ENCODE measurements at places on chromosomes 2 and 18.

DNA sequence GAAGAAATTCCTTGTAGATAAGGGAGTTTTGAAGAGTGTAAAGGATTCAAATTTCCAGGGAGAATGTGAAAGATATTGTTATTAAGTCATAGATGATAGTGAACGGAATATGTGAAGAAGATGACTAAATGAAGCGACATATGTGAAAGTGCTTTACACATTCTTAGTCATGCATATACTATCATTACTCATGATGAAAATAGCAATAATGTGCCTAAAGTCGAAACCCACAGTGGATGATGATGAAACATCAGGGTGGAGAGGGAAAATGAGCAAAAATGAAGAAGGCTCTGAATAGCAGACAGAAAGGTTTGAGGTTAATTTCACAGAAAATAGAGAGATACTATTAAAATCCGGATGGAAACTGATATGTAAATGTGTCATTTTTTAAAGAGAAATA is 1237.1 kb downstream of the LRP1B start:
- DNase-seq = no peak

GRCh38 chr18:31828613-31829012 is 67.9 kb upstream of the SLC25A52 start:
- no peak for DNase-seq

- no peak for DNase-seq
These were observed 230.9 kb upstream of the ZSWIM2 start for GRCh38 chr2:187079901-187080300.

- DNase-seq = no peak
These were observed 30.3 kb upstream of the DARS1 start for GRCh38 chr2:136015699-136016098.

DNA sequence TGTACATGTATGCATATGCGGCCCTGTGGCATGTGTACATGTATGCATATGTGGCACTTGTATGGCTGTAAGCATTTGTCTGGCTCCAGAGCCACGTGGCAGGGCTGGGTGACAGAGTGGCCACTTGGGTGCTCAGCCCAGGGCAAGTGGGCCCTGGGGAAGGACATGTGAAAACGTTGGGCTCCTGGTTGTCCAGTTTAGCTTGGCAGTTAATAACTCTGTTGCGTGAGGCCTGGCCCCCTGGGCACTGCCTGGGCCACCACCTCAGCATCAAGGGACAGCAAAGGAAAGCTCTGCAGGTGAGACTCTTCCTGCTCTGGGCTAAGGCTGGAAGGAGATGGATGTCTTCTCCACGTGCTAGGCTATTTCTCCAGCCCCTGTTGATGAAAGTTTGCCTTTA is 119.9 kb downstream of the CTIF start:
- DNase-seq = no peak

- no peak for DNase-seq
These were observed 442.4 kb downstream of the EPHA4 start for GRCh38 chr2:221129657-221130056.

DNA sequence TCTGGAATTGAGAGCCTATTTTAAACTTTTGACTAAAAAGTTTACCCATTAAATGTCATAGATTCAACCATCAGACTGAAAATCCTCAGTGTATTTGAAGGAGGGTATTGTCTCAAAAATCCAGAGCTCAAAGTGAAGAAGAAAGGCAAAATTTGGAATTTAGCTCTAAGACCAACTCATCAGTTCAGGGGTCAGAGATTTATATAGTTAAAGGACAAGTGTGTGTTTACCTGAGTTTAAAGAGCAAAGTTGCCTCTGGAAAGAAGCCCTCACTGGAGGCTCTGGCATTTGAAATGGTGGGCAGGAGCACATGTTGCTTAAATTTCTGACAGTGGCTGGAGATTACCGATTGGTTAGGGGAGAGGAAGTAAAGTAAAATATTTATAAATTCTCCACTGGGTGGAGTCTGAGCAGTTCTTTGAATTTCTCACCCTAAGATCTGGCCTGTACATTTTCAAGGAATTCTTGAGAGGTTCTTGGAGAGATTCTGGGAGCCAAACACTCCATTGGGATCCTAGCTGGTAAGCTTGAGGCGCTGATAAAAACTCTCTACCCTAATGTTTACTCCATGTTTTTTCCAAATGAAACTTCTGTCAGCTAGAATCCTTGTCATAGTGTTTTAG is at the start of gene KYNU:
Gene KYNU, plus strand, starts transcription at position 449 of the 623 bp plus-strand sequence. CDS start 7,704 bp downstream, outside the sequence.
- DNase-seq = no peak

GRCh38 chr2:196963043-196963442 is 36.5 kb upstream of the PGAP1 start:
- no peak for DNase-seq

DNA sequence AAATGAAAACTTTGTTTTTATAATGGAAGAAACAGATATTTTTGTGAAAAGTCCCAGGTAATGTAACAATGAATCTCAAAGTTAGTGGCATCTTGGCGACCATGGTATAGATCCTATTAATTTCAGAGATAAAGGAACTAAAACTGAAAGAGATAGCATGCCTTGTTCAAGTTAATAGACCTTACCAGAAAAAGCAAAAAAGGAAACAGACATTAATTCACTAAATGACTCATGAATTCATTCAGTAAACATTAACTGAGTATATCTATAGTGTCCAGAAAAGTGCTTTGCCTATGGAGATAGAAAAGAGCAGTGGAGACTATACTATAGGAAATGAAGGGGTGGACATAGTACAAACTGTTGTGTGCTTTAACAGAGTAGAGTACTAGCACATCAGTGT is 763.3 kb downstream of the TRIB2 start:
- DNase-seq = no peak

GRCh38 chr2:237020090-237020489 is 65.6 kb upstream of the COPS8 start:
- DNase-seq = no peak

- no peak for DNase-seq
These were observed 143.3 kb upstream of the ZEB2 start for GRCh38 chr2:144663207-144663606.

DNA sequence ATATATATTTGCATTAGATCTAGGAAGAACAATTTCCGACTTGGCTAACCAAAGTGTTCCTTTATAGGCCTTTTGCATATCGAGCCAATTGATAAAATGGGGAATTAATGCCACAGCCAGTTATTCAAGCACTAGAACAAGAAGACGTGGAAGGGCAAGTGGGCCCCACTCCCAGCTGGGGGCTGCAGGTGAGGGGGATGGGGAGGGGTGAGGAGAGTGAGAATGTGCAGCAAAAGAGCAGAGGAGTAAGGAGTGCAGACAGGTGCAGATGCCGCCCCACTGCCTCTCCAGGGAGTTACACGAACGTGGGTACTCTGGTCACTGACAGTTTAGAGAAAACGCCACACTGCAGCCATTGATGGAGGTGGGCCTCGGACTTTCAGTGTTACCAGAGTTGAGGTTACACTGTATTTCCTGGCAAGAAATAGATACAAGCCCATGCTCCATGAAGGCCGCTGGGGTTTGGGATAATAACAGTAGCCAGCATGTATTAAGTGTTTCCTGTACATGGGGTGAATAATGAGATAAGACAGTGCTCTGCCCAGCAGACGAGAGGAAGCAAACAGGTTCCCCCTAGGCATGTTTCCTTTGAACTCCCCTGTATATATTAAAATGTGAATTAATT is 40.9 kb downstream of the GORASP2 start:
- no peak for DNase-seq

- DNase-seq = no peak
These were observed 87.9 kb upstream of the GCFC2 start for GRCh38 chr2:75798569-75798968.

DNA sequence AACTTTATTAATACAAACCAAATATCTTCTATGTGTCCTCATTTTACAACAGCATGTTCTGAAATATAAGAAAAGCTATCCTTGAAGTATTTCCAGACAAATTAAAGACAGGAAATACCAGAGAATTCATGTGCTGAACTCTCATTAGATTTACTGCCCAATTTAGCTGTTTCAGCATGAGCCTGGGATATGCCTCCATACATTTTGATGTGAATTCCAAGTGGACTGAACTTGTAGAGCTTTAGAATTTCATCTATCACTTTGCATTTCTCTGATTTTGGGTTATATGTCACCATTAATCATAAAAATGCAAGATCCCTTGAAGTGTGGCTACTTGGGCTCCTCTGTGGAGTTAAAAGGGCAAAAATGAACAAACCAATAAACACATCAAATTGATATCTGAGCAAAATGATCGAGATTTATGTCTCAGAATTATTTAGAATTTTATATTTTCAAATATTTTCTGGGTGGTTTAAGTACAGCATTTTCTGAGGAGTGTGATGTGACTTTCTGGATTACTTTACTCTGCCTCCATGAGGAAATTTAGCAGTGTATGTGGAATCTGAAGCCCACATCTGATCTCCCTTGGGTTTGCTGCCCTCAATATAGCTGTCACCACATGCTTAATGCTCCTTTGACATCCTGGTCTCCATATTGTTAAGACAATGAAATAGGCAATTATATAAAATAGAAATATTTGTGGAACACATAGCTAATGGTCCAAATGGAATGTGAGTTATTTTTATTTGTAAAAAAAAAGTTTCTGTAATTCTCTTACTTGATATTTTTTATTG is 206.6 kb upstream of the RBMS1 start:
- no peak for DNase-seq

GRCh38 chr2:52423655-52424054 is 1343.9 kb upstream of the CHAC2 start:
- DNase-seq = no peak

DNA sequence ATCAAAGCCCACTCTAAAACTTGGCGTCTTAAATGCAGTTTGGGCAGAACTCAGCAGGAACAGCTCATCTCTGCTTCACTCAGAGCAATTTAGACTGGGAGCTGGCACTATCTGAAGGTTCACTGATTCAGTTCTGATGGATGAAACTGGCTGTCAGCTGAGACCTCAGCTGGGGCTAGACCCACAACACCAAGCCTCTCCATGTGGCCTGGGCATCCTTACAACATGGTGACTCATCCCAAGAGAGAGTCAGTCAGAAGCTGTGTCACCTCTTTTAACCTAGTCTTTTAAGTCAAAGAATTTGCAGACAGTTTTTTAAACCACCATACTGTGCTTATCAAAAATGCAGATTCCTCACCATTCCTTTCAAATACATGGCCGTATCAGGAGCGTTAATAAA is 62.6 kb upstream of the ZNF397 start:
- DNase-seq = peak; percentile 43

- no peak for DNase-seq
These were observed at the start of gene ASXL3 for GRCh38 chr18:33577685-33578517. ASXL3 (plus strand) TSS chr18:33578219; CDS start chr18:33578632, 413 bp downstream.

DNA sequence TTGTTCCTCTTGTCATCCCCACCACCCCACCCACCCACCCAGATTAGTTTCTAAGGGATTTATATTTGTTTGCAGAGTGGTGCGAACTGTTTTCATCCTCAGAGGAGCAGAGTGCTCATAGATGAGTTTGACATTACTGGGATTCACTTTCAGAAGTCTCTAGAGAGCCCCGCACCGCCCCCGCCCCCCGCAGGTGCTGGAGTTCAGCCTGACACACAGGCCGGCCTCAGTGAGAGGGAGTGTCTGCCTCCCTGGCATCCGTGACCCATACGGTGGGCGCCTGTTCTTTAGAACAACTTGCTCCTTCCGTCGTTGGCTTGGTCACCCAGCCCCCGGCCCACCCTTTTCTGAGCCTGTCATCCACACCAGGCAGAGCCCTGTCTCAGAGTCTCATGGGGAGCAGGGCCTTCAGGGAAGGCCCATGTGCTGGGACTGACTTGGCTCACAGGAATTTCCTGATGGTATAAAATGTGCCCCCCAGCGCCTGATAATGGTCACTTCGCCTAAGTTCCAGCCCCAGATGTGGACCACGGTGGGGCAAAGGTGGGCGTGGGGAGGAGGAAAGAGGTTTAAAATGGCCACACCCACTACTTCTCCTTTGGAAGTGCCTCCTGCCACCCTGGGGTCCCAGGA is 44.3 kb downstream of the HPCAL1 start:
- DNase-seq = no peak

- DNase-seq = no peak
These were observed 182.3 kb downstream of the LOXHD1 start for GRCh38 chr18:46474487-46475389.

- no peak for DNase-seq
These were observed 8.0 kb downstream of the AGFG1 start for GRCh38 chr2:227479865-227480475.

DNA sequence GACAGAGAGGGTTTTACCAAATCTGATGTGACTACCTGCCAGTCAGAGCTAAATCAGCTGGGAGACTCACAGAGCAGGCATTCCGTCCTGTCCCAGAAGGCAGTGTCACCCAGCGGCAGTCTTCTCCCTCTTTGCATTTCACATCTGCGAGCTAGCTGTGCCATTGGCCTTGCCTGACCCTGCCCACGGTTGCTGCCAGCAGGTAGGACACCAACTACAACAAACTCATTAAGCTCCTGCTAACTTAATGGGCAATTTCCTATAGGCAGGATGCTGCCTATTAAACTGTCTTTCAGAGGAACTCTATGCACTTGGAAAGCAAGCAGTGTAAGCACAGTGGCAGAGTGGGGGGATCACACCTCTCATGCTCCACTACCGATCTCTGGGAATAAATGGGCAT is 116.4 kb upstream of the CAPN13 start:
- no peak for DNase-seq

GRCh38 chr18:28831476-28831875 is 654.5 kb upstream of the CDH2 start:
- DNase-seq = no peak

DNA sequence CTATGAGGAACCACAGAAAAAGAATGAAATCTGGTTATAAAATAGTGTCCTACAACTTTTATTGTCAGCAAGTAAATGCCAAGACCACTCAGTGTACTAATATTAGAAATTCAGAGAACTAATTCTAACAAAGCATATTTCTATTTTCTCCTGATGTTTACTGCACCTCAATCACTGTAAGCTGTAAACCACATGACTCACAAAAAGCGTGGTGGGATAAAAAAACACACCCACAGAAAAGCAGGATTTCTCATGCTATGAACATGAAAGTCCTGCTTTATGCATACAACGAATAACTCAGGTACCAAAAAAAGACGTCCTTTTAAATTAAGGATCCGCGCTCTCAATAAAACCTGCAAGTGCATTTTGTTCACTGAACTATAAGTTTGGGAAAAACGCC is 797 bp downstream of the TXNL4A start:
- no peak for DNase-seq

- DNase-seq = no peak
These were observed 482.7 kb upstream of the POU3F3 start for GRCh38 chr2:104371087-104371781.

GRCh38 chr2:119208791-119209203 is 14.8 kb upstream of the STEAP3 start:
- DNase-seq = no peak

- no peak for DNase-seq
These were observed 3.0 kb upstream of the SP9 start for GRCh38 chr2:174331595-174332216.

- DNase-seq = no peak
These were observed 321.4 kb upstream of the SLC8A1 start for GRCh38 chr2:40773291-40773690.

DNA sequence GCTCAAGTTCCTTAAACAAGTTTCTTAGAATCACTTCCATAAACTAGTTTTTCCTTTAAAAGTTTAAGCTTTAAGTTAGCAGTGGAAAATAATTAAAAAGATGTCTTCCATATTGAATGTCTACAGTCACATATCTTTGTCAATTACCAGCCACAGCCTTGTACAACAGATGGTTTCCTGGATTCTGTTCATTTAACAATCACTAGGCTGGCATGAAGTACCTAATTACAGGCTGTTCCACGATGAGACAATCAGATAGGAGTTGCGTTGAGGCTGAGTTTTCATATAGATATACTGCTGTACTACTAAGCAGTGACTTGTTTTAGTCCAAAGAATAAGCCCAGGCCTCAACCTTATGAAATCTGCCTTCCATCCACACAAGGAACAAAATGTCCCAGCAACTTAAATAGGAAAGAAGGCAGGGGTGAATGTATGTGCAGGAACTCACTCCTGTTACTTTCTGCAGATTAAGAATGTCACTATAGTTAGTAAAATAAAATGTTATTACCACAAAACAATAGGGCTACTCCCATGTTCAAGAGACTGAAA is 131.0 kb downstream of the ZAP70 start:
- DNase-seq = no peak
